NCI-H2029 treated with DMSO at 0.1 percent for 48 hours (cell line): ENCODE measurements at places on chromosomes 12 and 14.
A peak's percentile ranks its signal among the peaks of the same experiment; 100 is the strongest.

DNA sequence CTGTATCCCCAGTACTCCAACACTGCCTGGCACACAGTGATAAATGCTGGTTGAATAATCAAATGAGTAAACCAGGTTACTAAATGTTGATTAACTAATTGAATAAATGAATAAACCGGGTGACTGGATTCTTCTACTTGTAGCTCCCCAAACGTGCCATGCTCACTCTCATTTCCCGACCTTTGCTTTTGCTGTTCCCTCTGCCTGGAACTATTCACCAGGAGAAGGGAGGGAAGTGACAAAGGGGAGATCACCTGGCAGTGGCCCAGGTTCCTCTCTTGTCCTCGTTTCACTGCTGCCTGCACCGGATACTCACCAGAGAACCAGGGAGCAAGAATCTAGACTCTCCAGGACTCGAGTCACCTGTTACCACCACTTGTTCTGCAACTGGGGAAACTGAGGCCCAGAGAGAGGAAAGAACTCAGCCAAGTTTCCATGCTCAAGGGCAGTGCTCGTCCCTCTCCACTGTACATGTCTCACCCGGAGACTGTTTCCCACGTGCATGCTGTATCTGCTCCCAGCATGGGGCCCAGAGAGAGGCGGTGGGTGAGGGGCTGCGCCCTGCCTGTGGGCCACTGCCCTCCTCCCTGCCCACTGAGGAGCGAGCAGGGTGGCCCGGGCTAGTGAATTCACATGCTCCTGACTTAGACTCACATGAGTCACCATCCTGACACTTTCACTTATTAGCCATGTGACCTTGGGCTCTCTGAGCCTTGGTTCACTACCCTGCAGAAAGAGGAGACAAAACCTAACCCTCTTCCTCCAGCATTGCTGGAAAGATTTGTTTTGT, 17.7 kb upstream of the POP5 start:
- no peak for DNase-seq

DNA sequence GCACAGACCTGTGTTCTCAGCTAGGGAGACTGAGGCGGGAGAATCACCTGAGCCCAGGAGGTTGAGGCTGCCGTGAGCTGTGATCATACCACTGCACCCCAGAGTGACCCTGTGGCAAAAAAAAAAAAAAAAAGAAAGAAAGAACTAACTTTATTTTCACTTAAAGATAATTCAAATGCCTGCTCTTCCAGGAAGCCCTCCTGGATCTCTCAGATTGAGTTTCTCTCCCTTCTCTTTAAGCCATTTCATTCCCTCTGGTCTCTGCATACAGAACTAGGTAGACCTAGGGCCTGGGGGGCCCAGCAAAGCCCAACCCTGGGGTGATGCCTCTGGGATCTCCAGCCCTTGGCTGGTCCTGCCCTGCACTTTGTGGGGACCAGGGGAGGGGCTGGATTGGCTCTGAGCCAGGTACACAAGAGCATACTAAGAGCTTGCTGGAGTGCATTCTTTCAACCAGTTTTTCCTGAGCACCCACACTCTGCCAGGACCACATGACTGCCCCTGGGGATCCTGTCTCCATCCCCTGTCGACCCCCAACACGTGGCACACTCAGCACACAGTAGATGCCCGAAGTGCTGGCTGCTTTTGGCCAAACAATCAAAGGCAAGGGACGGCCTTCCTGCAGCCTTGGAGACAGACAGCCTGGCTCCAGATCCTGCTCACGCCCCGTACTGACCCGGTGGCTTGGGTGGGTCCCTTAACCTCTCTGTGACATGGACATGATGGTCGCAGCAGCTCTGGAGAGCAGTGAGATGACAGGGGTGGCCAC, 52.7 kb downstream of the CYP46A1 start:
- DNase-seq, result no peak

DNA sequence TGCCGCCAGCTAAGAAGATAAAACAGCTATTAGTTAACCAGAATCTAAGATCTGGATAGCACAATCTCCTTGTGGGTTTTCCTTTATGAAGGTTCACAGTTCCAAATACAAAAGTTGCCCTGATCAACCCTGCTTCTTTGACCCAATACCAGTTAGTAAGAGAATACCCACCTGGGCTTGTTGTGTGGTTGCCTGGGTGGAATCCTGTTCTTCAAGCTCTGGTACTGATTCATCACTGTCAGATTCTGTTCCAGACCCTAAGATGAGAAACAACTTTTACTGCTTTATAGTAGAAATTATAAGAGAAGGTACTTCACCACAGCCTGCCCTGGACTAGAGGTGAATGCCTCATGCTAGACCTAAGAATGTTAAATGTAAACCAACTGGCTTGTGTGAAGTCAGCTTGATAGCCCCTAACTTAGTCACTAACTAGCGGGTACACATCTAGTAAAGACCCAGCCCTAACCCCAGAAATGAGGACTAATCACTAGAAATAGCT, 10.6 kb downstream of the NACA start:
- no peak for DNase-seq

DNA sequence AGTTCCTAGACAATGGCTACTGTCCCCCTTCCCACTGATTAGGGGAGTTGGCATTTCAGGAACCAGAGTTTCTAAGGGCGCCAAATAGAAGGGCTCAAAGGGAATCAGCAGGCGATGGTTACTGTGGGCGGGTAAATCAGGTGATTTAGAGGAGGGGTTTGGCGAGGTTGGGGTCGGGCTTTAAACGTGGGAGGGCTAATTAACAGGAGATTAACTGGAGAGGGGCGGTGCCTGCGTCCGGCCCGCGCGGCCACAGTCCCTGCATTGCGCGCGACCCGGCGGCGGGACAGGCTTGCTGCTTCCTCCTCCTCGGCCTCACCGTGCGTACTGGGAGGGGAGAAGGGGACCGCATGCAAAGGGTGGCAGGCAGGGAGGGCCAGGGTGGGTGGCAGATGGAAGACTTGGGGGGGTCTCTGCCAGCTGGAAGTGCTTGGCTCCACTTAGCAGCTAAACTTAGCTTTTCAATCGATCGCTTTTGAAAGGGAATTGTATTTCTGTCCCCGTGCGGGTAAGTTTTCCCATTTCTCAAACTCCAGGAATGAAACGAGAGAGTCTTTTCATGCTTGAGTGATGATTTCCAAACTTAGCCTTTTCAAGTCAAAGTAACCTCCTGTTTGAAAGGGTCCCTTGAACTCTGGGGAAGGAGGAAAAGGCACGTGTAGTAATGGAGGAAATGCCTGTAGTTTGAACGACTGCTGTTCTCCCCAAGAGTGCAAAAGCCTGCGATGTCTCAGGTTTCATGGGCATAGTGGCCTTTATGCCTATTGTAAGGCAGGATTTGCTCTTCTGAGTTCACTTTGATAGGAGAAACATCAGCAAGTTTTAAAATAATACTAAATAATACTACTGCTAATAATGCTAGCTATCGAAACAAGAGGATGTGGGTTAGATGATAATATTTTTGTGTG, at the start of gene MGST1:
Gene MGST1 (plus strand): TSS at position 255 of the 908 bp plus-strand sequence. CDS start 6,608 bp downstream, outside the sequence.
- DNase-seq, result peak; percentile 52

- no peak for DNase-seq
These were observed 122.2 kb downstream of the AEBP2 start for GRCh38 chr12:19561411-19561961.

GRCh38 chr12:107567876-107568619, 117.6 kb upstream of the PWP1 start:
- DNase-seq, result no peak

- DNase-seq, result no peak
These were observed 174.3 kb upstream of the BCL2L14 start for GRCh38 chr12:11896417-11896929.

GRCh38 chr12:47750229-47750798, 8.4 kb downstream of the RAPGEF3 start:
- DNase-seq, result no peak

DNA sequence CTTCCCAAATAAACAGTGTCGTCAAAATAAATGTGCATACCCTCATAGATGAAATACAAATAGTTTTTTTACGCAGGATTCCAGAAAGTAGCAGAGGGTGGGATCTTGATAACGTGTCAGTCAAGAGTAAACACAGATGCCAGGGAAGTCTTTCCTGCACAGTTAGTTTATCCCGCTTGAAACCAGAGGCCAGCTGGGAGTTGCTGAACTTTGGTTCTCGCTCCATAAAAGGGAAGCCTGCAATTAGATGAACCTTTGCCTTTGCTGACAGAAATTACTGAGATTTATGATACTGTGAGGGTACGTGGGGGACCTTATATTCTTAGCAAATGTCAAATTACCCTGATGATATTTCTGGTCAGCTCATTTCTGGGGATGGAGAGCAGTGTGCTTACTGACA, 18.9 kb downstream of the FAR2 start:
- no peak for DNase-seq

GRCh38 chr14:33754261-33754660, 196.6 kb downstream of the EGLN3 start:
- DNase-seq, result no peak

DNA sequence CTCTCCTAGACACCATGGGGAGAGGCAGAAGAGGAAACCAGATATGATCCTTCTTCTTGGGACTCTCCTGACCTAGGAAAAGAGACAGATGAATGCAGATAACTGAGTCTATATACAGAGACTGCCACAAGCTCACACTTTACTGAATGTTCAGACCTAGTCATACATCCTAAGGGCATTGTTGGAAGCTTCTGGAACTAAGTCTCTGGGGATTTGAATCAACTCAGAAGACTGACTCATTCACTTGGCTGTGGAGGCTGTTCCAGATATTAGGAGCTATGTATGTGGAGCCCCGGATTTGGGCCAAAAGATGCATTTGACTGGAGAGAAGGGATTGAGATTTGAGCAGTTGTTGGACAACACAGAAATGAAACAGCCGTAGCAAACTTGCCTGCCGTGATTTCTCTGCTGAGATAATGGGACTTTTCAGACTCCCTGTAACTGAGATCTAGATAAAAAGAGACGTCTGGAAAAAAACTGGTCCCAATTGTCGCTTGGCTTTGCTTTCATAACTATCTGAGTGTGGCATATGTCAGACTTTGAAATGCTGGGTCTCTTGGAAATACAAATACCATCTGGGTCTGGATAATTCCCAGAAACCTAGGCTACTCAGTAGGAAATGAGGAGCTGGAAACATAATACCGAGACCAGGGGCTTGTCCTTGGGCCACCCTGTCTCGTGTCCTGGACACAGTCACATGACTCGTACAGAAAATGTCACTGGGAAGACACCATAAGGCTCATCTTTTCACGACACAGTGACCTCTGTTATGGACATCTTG, 396.8 kb downstream of the NUAK1 start:
- no peak for DNase-seq

DNA sequence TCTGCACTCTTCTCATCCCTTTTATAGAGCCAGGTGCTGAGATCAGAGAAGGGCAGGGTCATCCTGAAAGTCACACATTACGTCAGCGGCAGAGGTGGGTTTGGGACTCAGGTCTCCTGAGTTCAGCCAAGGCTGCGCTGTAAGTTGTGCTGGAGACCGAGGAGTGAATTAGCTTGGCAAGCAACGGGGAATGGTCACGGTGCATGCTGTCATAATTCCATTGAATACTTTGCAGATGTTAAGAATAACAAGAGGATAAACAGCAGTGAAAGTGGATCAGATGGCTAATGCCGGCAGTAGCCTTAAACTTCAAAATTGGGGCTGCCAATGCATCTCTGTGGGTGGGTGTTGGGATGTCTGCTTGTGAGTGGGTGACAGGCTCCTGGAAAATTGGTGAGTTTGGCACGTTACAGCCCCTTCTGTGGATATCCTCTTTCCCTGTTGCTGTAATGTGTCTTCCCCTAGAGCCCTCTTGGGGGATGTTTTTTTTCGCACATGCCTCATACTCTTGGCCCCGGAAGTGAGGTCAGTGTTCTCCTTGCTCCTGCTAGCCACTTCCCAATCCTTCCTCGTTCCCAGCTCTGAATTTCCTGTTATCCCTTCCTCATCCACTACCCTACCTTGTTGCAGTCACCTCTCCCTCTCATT, 287.1 kb upstream of the SRRM4 start:
- no peak for DNase-seq

DNA sequence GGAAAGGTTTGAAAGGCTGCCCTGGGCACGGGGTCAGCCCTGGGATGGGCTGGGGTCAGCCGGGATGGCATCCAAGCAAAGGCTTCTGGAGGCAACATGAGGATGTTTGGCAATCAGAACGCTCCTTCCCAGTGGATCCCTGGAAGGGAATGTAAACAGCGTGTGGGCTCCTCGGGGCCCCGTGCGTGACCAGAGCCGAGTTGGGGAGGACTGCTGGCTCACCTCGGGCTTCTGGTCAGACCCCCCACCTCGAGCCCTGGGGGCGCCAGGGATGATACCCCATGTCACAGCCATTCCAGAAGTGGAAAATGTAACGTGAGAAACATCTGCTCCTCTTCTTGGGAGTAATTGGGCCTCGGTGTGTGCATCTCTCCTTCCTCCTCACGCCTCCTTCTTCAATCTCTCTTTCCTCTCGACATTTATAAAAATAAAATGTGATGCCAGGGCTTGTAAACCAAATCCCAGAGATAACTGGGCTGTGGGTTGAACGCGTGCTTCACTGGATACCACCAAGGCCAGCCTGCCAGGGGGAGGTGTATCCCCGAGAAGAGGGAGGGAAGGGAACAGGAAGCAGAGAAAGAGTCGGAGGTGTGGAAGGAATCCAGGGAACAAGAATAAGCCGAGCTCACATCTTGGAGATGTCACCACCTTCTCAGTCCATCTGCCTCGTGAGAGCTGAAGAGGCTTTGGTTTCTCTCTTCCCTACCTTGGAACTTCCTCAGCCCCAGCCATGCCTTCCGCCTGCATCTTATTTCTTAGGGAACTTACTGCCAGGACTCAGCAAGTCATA, 144.8 kb downstream of the NUAK1 start:
- no peak for DNase-seq

- no peak for DNase-seq
These were observed 795.5 kb downstream of the AACS start for GRCh38 chr12:125860672-125861288.

GRCh38 chr12:49673446-49674317, 33.5 kb downstream of the FMNL3 start:
- peak; percentile 75 for DNase-seq

DNA sequence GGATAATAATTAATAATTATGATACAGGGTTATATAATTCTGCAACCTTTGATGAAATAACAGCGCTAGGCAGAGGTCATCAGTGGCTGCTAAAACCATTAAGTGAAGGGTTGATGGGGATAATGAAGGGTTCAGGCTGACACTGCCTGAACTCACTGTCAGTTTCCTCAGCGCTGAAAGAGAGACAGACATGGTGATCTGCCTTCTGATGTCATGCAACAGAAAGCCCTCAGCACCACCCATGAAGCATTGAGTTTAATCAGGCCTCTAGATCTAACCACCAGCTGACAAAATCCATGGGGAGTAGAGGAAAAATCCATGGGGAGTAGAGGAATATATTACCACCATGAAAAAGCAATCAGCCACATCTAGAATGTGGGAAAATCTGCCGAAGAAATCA, 107.6 kb downstream of the PTPRB start:
- DNase-seq, result no peak

- no peak for DNase-seq
These were observed 48.2 kb downstream of the CALM1 start for GRCh38 chr14:90445011-90445410.
